WERI-Rb-1 (cell line): ENCODE measurements at places on chromosomes 13 and 19.
A peak's percentile ranks its signal among the peaks of the same experiment; 100 is the strongest.

DNA sequence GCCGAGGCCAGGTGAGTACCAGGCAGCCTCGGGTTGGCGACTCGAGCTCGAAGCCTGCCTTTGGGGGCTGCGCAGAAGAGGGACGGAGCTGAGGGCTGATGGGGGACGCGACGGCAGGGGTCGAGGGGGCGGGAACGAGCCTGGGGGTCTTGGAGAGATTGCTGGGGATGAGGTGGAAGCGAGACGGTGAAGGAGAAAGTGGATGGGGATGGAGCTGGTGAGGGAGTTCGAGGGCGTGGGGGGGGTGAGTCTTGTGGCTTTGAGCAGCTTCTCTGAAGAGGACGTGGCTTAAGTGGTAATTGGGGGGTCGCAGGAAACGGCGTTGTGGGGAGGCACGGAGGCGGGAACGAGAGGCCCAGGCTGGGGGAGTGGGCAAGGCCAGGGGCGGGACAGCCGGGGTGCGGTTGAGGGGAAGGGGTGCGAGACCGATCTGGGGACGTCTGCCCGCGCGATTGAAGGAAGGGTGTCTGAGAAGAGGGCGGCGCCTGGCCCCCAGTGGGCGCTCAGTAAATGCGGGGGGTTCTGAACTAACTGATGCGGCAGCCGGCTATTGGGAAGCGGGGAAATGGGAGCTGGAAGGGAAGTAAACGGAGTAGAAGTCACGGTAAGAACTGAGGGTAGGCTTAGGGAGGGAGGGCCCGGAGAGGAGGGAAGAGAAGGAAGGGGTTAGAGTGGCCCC lies 426 bp downstream of the MYO9B start:
- peak; percentile 35 for DNase-seq

- no peak for DNase-seq
These were observed 13.3 kb upstream of the RASA3 start for GRCh38 chr13:114145722-114146121.

- peak; percentile 51 for DNase-seq
These were observed 36.1 kb downstream of the ACTN4 start for GRCh38 chr19:38683393-38684077.

DNA sequence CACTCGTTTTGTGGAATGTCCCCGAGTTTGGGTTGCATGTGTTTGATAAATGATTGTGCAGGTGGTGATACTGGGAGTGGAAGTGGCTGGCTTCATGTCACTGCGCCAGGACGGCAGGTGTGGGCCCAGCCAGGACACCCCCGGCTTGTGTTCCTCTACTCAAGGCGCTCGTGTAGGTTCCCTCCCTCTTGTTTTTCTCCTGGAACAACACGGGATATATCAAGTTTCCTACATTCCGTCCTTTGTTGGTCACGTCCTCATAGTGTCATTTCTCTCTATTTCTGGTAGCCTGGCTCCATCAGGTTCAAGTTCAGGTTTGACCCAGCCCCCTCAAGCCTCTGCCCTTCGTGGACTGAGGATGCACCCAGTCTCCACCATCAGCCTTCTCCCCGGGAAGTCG lies 16.3 kb downstream of the IL17D start:
- no peak for DNase-seq
